AG08396 (cell line): ENCODE measurements at places on chromosomes 13 and 19.

DNA sequence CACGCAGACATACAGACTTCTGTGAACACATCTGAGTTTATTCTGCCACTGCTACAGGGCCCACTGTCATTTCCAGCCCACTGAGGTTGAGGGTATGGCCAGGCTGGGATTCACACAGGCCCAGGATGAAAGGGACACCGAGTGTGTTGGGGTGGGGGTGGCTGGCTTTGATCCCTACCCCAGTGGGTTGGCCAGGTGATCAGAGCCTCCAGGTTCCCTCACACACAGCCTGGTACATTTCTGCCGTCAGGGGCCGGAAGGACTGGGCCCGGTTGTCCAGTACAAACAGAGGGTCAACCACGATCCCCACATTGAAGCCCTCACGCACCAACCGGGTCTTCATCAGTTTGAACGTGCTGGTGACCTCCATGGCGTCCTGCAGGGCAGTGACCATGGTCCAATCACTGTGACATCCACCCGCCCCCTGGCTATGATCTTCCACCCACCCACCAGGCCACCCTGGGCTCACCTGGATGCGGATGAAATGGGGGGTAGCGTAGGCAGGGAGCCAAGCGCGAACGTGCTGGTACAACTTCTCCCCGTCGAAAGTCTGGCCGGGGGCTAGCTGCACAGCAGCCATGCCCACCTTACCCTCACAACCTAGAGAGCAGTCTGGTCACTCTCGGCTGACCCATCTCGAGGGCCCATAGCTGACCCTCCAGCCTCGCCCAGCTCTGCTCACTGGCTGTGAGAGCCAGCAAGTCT, 13.3 kb downstream of the SLC27A5 start:
- no peak for DNase-seq

- no peak for DNase-seq
Observed at GRCh38 chr13:28485551-28485950, 9.4 kb downstream of the FLT1 start.

- DNase-seq, result no peak
Observed at GRCh38 chr19:41808663-41809566, 12.5 kb downstream of the CEACAM3 start.

DNA sequence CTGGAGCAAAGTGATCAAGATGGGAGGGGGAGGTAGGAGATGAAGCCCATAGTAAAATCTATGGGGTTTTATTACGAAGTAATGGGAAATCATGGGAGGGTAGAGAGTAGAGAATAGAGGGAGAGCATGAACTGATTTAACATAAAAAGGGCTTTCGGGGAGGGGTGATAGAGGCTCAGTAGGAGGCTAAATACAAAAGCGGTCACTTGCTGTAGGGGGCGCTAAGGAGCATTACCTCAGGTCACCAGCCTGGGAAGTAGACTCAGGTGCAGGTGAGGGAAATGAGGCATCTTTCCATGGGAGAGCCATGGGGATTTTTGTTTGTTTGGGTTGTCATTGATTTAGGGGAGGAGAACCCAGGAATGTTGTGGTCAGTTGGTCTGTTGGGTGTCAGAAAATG, 14.1 kb downstream of the KRTDAP start:
- DNase-seq, result no peak

GRCh38 chr13:27704681-27705080, 83.0 kb downstream of the POLR1D start:
- DNase-seq, result no peak

- DNase-seq, result peak; percentile 19
Observed at GRCh38 chr13:33183431-33184111, 102.0 kb downstream of the STARD13 start.

- DNase-seq, result no peak
Observed at GRCh38 chr19:45160870-45161737, at the start of gene NKPD1. Gene NKPD1 (minus strand): TSS chr19:45160982. CDS start chr19:45160150, 832 bp downstream.

- DNase-seq, result no peak
Observed at GRCh38 chr13:29464105-29464679, 131.3 kb downstream of the SLC7A1 start.

DNA sequence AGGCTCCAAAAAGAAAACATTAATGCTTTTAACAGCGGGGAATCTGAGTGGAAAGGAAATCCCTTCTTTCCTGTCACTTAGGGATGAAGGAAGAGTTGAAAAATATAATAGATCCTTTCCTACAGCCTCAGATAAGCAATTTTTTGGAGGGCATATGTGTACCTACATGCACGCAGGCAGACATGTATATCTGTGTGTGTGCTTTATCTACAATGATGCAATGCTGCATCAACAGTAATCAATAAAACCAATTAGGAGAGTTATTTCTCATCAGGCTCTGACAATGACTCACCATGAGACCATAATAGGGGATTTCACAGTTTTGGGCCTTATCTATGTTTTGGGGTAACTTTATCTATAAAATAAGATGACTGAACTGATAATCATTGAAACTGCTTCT, 444.1 kb downstream of the ITGBL1 start:
- DNase-seq, result no peak

- DNase-seq, result no peak
Observed at GRCh38 chr13:37944869-37945442, 75.4 kb upstream of the TRPC4 start.

DNA sequence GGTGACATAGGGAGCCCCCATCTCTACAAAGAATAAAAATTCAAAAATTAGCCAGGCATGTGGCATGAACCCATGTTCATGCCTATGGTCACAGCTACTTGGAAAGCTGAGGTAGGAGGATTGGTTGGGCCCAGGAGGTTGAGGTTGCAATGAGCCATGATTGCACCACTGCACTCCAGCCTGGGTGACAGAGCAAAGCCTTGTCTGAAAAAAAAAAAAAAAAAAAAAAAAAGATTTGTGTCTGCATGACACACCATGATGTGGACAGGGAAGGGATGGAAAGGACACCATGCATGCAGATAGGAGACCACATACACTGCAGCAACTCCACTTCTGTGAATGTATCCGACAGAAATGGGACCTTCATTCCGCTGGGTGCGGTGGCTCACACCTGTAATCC, 34.0 kb upstream of the HOMER3 start:
- no peak for DNase-seq

- DNase-seq, result peak; percentile 68
Observed at GRCh38 chr13:100633461-100633860, 41.1 kb downstream of the TMTC4 start.

GRCh38 chr13:112874751-112875300, 94.2 kb upstream of the MCF2L start:
- DNase-seq, result no peak

DNA sequence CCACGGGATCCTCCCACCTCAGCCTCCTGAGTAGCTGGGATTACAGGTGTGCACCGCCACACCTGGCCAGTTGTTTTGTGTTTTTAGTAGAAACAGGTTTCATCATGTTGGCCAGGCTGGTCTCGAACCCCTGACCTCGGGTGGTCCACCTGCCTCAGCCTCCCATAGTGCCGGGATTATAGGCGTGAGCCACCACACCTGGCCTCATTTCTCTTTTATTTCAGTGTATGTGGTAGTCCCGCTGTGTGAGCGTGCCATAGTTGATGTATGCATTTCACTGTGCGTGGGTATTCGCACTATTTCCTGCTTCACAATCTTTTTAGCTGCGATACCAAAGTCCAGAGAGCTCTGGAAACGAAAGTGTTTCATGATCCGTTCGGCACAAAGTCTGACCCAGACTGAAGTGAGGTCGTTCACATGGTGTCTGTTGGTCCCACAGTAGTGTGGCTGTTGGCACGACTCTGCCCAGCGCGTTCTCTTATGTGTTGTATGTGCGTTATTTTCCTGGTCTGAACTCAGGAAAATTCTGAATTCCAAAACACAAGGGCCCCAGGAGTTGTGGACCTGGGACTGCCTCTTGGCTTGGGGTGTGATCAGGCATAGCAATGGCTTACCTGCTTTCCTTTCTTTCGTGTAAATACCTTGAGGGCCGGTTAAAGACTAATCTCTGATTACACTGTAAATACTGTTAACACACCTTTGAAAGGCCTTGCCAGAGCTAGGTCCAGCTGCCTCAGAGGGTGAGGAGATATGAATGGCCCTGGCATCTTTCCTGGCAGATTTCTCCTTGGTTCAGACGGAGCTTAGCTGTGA, 8.6 kb downstream of the EPN1 start:
- no peak for DNase-seq

DNA sequence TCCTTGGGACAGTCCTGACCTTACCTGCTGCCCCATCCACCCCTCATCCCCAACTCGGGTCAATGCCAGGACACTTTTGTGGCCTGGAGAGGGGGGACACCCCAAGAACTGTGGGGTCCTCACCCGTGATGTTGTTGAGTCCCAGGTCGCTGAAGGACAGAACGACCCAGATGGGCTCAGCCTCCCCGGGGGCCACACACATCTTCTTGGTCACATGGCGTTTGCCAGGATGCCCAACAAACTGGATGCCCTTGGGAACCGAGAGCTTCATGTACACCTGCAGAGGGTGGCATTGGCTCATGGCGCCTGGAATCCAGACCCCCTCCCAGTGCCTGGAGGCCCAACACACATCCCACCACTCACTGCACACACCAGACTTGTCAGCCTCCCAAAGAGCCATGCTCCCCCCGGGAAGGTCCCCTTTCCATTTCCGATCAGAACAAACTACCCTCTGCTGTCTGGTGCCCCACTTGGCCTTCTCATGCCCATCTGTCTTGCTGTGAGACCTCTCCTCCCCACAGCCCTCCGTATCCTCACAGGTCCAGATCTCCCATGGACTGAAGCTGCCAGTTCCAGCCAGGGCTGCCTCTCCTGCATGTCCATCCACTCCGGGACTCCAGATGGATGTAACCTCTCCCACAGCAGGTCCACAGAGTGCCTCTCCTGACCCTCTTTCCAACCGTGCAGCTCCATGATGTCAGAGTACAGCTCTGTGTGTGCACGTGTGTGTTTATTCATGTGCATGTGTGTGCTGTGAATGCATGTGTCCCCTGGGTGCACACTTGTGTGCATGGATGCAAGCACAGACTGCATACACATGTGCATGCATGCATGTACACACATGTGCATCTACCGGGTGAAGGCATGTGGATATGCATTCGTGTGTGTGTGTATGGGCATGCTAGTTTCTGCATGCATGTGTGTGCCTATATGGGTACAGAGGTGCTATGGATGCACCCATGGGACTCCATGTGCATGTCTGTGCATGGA, 58.4 kb downstream of the F2RL3 start:
- no peak for DNase-seq

GRCh38 chr13:51148952-51149573, 38.0 kb upstream of the C13orf42 start:
- DNase-seq, result peak; percentile 59

DNA sequence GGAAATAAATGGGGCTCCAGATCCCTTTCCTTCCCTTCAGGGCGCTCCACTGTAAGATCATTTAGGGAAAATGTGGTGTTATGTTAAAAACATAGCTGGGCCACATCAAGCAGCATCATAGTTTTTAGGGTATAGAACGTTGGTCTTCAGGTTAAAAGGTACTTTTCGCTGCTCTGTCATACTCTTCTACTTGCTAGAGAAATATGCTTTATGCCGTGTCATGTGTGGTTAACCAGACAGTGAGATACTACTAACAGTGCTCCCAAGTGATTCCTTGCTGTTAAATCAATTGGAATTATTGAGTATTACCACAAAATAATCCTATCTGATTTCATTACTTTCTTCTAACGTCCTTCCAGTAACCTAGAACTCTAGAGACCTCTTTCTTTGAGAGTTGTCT, 1.1 kb upstream of the NDFIP2 start:
- DNase-seq, result no peak

DNA sequence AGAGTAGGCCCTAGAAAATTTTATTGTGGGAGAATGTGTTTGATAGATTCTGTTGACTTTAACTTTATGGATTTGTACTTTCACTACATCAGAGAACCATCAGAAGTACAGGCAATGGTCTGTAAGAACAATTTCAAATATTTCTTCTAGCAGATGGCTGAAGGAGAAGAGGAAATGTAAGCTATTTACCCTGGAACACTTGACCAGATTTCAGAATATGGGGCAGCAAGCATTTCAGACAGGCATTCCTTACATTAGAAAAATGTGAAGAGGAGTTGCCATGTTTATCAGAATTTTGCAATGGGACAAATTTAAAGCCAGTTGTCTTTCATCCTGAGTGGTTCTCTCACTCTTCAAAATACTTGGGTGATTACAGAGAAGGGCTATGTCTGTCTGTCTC, 7.5 kb downstream of the FRY start:
- DNase-seq, result no peak

- DNase-seq, result no peak
Observed at GRCh38 chr19:3533563-3534216, 5.3 kb upstream of the TEKTIP1 start.

- DNase-seq, result no peak
Observed at GRCh38 chr19:44602081-44602480, 11.3 kb upstream of the IGSF23 start.

DNA sequence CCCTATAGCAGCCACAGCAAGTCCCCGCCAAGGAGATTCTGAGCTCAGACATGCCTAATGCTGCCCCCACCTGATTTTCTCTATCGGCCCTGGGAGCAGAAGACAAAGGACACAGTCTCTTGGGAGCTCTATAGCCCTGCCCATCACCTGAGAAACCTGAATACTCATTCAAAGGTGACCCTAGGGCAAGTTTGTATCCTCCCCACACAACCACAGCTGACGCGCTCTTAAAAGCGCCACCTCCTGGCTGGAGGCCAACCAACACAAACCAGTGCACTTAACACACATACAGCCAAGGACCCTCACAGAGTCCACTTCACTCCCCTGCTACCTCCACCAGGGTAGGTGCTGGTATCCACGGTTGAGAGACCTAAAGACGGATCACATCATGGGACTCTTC, 8.8 kb upstream of the IGFL4 start:
- DNase-seq, result no peak

DNA sequence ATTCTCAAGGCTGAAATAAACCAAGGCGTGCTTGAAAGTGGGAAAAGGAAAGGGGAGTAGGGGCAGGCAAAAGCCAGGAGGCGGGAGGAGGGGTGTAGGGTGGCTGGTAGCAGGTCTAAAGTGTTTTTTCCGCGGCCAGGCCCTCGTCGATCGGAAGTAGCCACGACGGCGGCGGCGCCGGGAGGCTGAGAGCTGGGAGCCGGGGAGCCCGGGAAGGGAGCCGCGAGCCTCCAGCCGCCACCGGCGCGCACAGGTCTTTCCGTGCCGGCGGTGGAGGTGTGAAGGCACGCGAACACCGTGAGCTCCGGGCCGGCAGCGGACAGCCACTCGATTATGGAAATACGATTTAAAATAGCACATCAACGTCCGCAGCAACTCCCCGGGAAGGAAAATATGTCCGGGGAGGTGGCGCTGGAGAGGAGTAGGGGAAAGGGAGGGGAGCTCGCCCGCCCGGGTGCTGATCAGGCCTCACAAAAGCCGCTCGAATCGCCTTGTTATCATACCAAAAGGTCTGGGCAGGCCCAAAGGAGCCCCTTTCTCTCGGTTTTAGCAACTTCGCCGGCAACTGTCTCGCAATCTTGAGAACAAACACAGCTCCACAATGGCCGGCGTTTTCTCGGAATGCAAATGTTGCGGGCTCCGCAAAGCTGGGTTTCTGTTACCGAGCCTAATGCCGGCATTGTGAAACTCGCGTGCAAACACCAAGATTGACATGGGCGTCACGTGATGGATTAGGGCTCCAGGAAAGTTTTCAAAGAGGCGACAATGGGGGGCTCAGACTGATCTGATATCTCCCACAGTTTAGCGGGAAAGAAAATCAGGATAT, 2.9 kb upstream of the PCDH8 start:
- peak; percentile 48 for DNase-seq

- no peak for DNase-seq
Observed at GRCh38 chr13:110397436-110398115, 90.5 kb downstream of the COL4A2 start.
